ENCODE measurements at places on chromosomes 3 and 15. TPM values are rescaled to one million over a fixed set of nuclear protein-coding genes. Genes with fewer than 3 reads are reported as not detected.
A peak's percentile ranks its signal among the peaks of the same experiment; 100 is the strongest.

ONECUT1 gene
- 1.4 TPM for total RNA-seq

ERC2 gene
- total RNA-seq: 24.0 TPM

ZCWPW2 gene
- total RNA-seq: 1.6 TPM

FAM43A gene
- total RNA-seq: 9.7 TPM

MRAS gene
- 81.9 TPM for total RNA-seq

CCNB2 gene
- total RNA-seq: 15.5 TPM

DNA sequence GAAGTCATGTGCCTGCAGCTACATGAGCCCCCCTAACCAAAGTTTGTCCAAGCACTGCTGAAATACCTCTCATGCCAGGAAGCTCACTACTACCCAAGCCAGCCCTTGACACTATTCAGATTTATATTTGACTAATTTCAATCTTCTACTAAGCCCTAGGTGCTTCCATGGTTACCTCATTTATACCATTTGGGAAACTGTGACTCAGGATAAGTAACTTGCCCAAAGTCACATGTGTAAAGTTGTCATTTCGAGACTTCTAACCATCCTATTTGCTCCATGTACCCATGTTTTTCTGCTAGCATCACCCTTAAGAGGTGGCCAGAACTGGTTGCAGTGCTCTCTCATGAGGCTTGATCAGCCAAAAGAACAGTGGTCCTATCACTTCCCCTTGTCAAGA is 20.7 kb upstream of the TIMP4 start:
- DNase-seq: no peak

DNA sequence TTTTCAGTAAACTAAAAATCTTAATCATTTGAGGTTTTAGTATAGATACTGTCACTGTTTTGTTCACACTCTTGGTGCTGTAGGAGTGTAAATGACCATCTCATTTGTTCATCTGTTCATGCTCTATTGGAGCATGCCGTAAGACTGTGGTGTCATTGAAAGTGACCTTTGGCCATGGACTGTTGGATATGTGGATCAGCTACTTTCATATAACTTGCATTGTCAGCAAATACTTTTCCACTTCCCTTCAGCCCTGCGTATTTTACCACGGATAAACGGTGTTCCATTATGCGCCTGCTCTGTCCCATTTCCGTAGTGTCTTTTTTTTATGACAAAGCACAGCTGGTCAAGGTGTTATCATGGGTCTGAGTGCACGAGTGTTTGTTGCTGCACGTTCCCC is 32.6 kb upstream of the SENP5 start:
- DNase-seq: no peak

GRCh38 chr3:189688262-189688661 is 57.1 kb downstream of the TP63 start:
- no peak for DNase-seq

DNA sequence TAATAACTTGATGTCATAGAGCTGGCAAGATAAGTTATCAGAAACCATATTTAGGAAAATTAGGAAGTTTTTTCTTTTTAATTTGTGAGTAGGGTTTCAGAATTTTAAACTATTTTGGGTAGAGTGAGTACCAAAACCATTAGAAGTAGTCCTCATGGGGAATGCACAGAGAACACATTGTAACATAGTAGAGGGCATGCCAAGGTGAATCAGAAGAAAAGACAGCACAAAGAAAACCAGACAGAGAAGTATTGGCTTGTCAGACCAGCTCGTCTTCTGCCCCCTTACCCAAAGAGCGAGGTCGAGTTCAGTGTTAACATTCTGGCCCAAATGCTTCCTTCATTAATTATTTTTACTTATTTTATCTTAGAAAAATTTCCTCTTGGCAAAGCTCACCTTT is 121.3 kb upstream of the SAMMSON start:
- no peak for DNase-seq

DNA sequence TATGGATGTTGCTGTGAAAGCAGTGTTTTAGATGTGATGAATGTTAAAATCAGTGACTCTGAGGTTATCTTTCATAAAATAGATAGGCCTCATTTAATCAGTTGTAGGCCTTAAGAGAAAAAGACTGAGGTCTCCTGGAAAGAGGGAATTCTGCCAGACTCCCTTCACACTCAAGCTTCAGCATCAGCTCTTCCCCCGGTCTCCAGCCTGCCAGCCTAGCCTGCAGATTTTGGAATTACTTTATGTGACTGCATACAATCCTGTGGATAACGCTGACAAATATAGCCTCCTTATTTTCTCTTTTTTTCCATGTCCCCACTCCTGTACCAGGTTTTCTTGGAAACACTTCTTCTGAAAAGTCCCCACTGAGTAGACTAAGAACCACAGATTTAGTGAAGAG is 510.3 kb downstream of the GBE1 start:
- no peak for DNase-seq

DNA sequence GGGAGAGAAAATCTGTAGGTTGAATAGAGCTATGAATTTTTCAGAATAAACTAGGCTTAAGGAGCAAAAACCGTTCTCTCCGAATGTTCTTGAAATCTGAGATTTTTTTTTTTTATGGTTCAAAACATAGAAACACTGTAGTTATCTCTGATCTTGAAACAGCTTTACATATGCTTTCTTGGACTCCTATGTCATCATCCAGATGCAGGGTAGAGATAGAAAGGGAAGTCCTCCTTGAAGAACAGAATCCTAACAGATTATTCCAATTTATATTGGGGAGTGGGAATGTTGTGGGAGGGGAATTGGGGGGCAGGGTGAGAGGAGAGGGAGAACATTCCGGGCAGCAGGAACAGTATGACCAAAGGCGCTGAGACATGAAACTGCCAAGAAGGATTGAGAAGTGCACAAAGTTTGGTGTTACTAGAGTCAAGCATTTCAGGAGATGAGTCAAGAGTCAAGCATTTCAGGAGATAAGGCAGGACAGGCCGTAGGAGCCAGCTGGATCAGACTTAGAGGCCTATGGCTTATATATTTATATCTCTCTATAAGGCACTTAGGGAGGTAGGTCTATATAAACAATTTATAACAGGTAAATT is 21.9 kb upstream of the ST3GAL6 start:
- DNase-seq: no peak

GRCh38 chr3:97820780-97821179 is 1.0 kb upstream of the CRYBG3 start:
- DNase-seq: no peak

DNA sequence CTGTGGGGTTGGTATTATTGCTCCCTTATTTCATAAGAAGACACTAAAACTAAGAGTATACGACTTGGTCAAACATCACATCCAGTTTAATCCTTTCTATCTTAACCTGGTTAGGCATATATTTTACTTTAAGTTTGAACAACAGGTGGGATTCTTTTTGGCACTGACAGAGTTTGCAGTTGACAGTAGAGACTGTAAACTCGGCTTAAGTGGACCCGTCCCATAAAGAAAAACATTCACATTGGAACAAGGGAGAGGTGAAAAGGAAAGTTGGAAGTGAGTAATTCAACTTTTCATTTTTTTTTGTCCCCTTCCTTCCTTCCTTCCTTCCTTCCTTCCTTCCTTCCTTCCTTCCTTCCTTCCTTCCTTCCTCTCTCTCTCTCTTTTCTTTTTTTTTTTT is 355.4 kb downstream of the LPP start:
- DNase-seq: no peak

DNA sequence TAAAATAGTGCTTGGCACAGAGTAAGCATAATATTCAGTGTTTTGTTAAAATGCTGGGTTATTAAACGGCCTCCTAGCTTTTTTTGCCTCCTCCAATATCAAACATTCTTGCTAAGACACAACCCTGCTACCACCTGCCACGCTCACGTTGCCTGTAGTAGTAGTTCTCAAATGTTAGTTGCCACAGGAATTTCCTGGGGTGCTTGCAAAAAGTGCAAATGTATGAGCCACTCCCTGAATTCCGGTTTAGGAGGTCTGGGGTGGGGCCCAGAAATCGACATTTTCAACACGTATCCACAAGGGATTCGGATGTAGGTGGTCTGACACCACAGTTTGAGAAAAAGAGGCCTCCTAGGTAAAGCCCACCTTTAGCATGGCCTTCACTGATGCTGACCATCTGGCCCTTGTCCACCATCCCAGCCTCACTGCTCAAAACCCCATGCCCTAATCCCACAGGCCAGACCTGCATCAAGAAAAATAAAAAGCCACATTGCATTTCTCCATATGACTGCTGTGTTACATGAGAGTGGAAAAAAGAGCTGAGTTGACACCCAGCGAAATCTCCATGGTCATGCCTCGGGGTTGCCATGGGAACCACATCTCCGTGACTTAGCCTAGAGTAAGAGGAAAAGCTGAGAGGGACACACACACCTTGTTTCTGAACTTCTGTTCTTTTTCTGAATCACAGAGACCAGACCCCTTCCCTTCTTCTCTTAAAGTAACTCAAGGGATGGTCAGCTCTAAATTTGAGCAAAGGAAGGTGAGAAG is 116.4 kb upstream of the HES1 start:
- DNase-seq: peak; percentile 56

DNA sequence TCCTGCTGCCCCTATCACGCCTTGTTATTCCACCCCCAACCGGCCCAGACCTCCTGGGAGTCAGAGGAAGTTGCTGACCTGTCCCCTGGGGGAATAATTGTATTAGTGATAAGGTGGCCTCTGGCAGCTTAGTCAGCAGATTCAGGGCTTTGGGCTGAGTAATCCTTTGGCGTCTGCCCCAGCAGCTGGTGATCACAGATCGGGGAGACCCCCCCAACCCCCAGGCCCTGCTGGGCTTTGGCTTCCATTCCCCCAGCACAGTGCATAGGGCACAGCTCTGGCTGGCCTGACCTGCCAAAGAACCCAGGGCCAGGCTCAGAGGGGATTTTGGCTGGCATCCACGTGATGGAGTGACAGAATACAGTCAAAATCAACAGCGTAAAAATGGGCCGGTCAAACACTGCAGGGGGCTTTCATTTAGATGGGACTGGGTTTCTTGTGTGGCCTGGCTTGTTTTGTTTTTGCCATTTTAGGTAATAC is 3.9 kb upstream of the NR2E3 start:
- DNase-seq: no peak

DNA sequence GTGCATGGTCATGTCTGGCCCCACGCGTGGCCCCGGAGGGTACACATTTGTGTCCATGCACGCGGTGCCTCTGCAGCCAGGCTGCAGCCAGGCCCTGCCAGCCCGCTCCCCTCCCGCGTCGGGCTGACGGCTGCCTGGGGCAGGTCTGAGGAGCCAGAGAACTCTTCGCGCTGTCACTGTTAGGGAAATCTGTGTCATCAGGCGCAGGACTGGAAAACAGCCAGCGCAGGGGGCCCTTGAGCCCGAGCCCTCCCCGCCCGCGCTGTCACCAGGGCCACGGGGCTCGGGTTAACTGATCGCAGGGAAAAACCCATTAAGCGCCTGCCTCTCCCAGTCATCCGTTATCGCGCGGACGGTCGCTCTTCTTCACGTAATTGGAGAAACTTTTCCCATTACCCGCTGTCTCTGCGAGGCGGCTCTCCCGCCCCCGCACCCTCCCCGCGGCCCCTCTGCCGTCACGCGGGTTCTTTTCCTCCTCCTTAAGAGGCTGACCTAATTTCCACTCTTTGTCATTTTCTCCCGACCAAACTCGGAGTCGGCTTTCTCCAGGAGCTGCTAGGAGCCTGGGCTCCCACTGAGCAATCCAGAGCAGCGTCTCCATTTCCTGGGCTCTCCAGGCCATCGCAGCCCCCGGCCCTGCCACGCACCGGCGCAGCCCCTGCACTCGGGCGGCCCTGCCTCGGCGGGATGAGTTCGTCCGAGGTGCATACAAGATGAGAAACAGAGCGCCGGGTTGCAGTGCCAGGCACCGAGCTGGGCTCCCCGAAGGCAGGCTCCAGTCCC is 57.5 kb upstream of the PRR23E start:
- DNase-seq: no peak

- no peak for DNase-seq
Measured at GRCh38 chr3:10936686-10937085, 55.9 kb upstream of the SLC6A1 start.

DNA sequence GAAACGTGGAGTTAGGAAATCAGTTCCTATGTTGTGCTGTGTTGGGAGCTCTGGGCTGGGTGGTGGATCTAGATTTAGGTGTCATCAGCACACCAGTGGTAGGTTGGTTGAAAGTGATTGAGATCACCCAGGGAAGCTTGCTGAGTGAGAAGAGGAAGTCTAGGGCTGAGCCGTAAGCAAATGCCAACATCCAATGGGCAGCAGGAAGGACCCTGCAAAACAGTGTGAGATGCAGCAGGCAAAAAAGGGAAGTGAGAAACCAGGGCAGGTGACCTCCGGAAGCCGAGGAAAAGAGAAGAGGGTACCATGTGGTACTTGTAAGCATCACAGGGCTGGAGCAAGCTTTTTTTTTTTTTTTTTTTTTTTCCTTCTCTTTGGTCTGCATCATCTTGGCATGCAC is 15.9 kb upstream of the COPG1 start:
- DNase-seq: peak; percentile 22

GRCh38 chr3:114080201-114080600 is 23.7 kb downstream of the QTRT2 start:
- DNase-seq: no peak

- no peak for DNase-seq
Measured at GRCh38 chr15:61041886-61042285, 187.2 kb downstream of the RORA start.

GRCh38 chr3:85790445-85791030 is 831.7 kb downstream of the CADM2 start:
- DNase-seq: no peak

DNA sequence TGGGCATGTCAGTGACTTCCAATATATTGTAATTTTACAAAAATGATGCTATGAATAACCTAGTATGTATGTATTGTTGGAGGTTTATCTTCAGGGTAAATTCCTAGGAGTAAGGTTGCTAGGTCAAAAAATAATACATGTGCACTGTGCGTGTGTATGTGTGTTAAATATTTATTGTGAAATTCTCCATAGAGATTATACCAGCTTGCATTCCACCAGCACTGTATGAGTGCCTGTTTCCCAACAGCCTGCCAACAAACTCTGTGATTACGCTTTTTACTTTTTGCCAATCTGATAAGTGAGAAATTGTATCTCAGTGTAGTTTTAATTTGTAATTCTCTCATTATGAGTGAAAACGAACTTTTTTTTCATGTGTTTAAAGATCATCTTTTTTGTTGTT is 12.6 kb upstream of the IGF2BP2 start:
- DNase-seq: no peak

DNA sequence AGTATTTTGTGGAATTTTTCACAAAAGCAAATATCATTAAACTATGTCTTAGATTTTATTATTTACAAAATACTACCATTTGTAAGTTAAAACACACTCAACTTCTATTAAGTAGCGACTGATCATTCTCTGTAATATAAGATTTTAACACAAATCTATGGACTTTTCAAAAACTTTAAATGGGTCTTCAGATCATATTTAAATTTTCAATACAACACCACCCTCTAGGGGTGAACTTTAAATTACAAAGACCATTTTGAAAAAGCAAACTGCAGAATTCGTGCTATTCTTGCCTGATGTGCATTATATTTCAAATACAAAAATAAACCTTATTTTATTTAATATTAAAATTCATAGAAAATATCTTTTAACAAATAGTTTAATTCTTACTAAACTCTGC is 8.2 kb upstream of the VGLL4 start:
- peak; percentile 75 for DNase-seq

DNA sequence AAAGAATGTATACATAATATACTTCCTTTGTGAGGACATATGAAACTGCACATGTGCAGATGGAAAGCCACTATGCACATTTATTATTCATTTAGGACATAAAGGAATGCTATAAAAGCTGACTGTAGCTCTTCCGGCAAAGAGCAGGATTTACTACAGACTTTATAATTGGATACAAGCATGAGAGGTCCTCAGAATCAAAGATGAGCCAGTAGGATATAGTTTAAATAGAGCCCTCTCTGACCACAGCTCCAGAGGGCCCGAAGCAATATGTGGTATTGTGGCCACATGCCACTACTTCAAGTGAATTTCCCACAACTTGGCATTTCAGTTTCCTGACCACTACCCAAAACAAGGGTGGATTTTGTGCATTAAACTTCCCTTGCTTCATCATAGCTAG is 140.9 kb downstream of the ATP8B4 start:
- DNase-seq: no peak
